ENCODE measurements at places on chromosomes 3 and 15. TPM values are rescaled to one million over a fixed set of nuclear protein-coding genes. Genes with fewer than 3 reads are reported as not detected.

The NLGN1 gene
- not detected for polyA plus RNA-seq

- peaks cover 32% of the 10 kb centered on the region for H3K27me3 ChIP-seq
- DNase-seq, result no peak
- no peak overlapping the region for H3K4me3 ChIP-seq
- no peaks in the 10 kb centered on the region for H3K4me1 ChIP-seq
- H3K36me3 ChIP-seq, result peaks cover 9% of the 10 kb centered on the region
These were observed 35.5 kb downstream of the EOMES start for GRCh38 chr3:27686642-27687041.

DNA sequence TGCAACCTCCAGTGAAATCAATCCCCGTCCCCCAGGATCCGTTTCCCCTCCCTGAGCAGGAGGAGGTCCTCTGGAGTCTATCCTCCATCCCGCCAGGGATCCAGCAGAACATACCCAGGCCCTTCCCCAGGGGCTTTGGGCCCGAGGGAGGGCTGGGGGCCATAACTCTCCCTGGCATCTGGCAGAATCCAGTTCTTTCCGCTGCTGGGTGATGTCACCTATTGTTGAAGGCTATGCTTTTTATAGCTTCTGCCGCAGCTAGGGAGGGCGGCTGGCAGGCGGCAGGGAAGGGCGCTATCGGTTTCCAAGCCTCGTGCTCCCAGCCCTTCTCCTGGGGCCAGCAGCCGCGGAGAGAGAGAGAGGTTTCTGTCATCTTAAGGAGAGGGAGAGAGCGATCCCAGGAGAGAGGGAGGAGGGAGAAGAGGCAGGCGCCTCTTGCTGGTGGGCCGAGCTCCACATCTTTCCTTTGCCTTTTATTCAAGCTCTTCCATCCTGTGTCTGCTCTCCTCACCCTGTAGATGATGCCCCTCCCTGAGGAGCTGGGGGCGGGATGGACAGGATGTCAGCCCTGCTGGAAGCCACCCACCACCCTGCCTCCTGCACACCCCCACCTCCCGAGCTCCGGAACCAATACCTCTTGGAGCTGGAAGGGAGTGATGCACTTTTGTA lies 120.1 kb downstream of the ANP32A start:
- H3K27me3 ChIP-seq, result peaks cover 6% of the 10 kb centered on the region
- H3K36me3 ChIP-seq, result no peaks in the 10 kb centered on the region
- H3K27ac ChIP-seq, result peak overlapping the region; percentile 82
- no peak overlapping the region for H3K4me3 ChIP-seq

GRCh38 chr15:67611370-67612369 lies 69.2 kb downstream of the MAP2K5 start:
- H3K4me3 ChIP-seq, result no peak overlapping the region
- no peaks in the 10 kb centered on the region for H3K4me1 ChIP-seq
- no peaks in the 10 kb centered on the region for H3K27me3 ChIP-seq

The RETNLB gene
- polyA plus RNA-seq, result not detected

DNA sequence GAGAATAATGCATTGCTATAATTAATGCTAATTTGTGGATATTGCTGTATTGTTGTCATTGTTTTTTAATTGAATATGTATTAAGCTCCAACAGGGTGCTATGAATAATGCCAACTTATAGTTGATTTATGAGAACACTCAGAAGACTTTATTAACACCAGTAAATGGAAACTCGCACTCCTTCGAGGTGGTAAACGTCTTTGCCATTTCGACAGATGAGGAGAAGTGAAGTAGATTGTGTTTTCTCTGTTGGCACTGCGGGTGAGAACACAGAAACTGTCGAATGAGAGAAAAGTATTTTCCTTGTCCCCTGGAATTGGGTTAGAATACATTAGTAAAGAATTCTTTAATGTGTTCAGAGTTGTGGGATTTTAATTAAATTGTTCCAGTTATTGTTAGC lies 354.5 kb downstream of the LPP start:
- H3K27me3 ChIP-seq, result no peaks in the 10 kb centered on the region
- no peak for DNase-seq
- H3K4me3 ChIP-seq, result peak overlapping the region; percentile 5
- H3K36me3 ChIP-seq, result peaks cover 29% of the 10 kb centered on the region
- peaks cover 46% of the 10 kb centered on the region for H3K4me1 ChIP-seq

DNA sequence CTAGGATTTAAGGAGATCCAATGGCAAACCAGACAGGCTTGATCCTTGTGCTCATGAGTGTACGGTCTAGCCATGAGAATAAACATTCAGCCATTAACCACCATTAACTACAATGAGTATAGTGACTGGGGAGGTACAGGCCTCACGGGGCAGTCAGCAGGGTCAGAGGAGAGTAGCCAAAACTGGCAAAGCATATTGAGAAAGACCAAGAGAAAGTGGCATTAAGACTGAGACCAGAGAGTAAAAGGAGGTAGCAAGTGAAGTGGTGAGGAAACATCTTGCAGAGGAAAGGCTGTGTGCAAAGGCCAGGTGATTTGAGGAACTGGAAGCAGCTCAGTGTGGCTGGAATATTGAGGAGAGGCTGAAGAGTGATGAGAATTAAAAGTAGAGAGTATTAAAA lies 407.2 kb upstream of the LMCD1 start:
- DNase-seq, result no peak
- no peak overlapping the region for H3K27ac ChIP-seq
- H3K4me3 ChIP-seq, result no peak overlapping the region
- H3K36me3 ChIP-seq, result no peaks in the 10 kb centered on the region

The C3orf80 gene
- polyA plus RNA-seq, result not detected
